ENCODE measurements at places on chromosomes 1 and 21. TPM values are rescaled to one million over a fixed set of nuclear protein-coding genes. Genes with fewer than 3 reads are reported as not detected.
A peak's percentile ranks its signal among the peaks of the same experiment; 100 is the strongest.

GRCh38 chr1:30920827-30921226 lies 12.3 kb upstream of the SDC3 start:
- no peaks in the 10 kb centered on the region for H3K36me3 ChIP-seq
- no peak for DNase-seq
- no peak overlapping the region for H3K4me3 ChIP-seq
- H3K4me1 ChIP-seq, result peaks cover 19% of the 10 kb centered on the region
- no peak overlapping the region for H3K27ac ChIP-seq
- no peaks in the 10 kb centered on the region for H3K27me3 ChIP-seq

- H3K27me3 ChIP-seq, result no peaks in the 10 kb centered on the region
- H3K36me3 ChIP-seq, result peaks cover 9% of the 10 kb centered on the region
- no peak overlapping the region for H3K27ac ChIP-seq
- no peak for DNase-seq
- peaks cover 19% of the 10 kb centered on the region for H3K4me1 ChIP-seq
Observed at GRCh38 chr1:24779689-24780464, 34.6 kb downstream of the CLIC4 start.

GRCh38 chr1:211646566-211646965 lies 28.9 kb downstream of the NEK2 start:
- H3K27me3 ChIP-seq, result peaks cover 4% of the 10 kb centered on the region
- H3K4me3 ChIP-seq, result no peak overlapping the region
- DNase-seq, result no peak
- no peaks in the 10 kb centered on the region for H3K36me3 ChIP-seq
- peaks cover 14% of the 10 kb centered on the region for H3K4me1 ChIP-seq
- H3K27ac ChIP-seq, result no peak overlapping the region

DNA sequence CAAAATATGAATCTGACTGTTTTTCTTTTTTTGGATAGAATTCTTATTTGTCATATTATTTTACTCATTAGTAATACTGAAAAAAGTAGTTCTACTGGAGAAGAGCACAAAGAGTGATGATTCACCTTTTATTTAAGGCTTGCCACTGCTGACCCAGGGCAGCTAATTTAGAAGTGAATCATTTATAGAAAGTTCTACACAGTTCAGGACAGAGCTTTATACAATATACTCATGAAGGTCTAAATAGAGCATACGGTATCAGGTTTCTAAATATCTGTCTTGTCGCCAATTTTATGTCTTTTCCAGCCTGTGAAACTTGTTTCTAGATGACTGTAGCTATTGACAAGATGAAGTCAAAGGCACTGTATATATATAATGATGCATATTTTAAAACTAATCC lies 25.0 kb downstream of the GIPC2 start:
- no peak overlapping the region for H3K27ac ChIP-seq
- H3K27me3 ChIP-seq, result peaks cover 40% of the 10 kb centered on the region
- peaks cover 8% of the 10 kb centered on the region for H3K4me1 ChIP-seq
- no peaks in the 10 kb centered on the region for H3K36me3 ChIP-seq

DNA sequence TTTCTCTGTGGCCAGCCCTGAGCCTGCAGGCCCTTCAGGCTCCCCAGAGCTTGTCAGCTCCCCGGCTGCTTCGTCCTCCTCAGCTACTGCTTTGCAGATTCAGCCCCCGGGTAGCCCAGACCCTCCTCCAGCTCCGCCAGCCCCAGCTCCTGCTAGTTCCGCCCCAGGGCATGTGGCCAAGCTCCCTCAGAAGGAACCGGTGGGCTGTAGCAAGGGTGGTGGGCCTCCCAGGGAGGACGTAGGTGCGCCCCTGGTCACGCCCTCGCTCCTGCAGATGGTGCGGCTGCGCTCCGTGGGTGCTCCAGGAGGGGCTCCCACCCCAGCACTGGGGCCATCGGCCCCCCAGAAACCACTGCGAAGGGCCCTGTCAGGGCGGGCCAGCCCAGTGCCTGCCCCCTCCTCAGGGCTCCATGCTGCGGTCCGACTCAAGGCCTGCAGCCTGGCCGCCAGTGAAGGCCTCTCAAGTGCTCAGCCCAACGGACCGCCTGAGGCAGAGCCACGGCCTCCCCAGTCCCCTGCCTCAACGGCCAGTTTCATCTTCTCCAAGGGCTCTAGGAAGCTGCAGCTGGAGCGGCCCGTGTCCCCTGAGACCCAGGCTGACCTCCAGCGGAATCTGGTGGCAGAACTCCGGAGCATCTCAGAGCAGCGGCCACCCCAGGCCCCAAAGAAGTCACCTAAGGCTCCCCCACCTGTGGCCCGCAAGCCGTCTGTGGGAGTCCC lies 45.4 kb downstream of the YARS1 start:
- H3K27me3 ChIP-seq, result no peaks in the 10 kb centered on the region
- no peak overlapping the region for H3K4me3 ChIP-seq
- H3K36me3 ChIP-seq, result peaks cover 18% of the 10 kb centered on the region
- H3K4me1 ChIP-seq, result peaks cover 47% of the 10 kb centered on the region
- H3K27ac ChIP-seq, result no peak overlapping the region

DNA sequence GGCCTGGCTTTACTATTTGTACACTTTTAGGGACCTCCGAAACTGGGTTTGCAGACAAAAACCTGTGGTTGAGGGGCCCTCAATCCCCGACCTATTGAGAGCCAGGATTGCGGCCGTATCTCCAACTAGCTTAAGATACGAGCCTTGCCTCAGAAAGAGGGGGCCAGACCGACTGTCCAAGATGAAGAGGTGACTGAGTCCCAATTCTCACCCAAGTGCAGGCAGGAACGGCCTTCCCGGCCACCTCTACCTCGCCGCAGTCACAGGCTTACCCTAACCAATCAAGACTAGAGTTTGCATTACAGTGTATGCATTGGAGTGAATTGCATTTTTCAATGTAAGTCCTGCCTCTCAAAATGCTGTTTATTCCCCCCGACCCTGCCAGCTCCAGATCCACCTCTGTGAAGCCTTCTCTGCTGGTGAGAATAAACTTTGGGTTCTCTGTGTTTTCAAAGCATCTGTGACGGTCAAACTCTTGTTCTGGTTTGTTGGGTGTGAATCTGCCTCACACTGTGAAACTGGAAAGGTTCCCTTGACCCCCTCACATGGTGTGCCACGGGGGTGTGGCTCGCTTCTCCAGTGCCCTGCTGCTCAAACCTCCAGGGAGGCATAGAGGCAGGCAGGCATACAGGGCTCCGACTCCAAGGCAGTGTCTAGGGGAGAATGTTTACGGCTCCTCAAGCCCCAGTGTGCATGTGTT lies 62.2 kb upstream of the WLS start:
- peak overlapping the region; percentile 23 for H3K4me3 ChIP-seq
- H3K27ac ChIP-seq, result peak overlapping the region; percentile 98
- peaks cover 46% of the 10 kb centered on the region for H3K4me1 ChIP-seq
- DNase-seq, result no peak

DNA sequence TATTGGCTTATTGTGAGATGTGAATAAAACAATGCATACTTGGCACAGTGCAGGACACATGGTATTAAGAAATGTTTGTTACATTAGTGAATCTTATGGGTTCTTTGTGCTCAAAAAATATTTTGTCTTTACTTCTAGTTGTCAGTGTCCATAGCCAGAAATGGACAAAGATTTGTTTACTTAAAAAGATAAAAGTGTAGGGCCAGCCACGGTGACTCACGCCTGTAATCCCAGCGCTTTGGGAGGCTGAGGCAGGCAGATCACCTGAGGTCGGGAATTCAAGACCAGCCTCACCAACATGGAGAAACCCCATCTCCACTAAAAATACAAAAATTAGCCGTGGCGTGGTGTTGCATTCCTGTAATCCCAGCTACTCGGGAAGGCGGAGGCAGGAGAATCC lies 654.6 kb upstream of the NEGR1 start:
- peaks cover 7% of the 10 kb centered on the region for H3K4me1 ChIP-seq
- H3K36me3 ChIP-seq, result peaks cover 5% of the 10 kb centered on the region
- DNase-seq, result no peak
- no peak overlapping the region for H3K27ac ChIP-seq
- H3K4me3 ChIP-seq, result no peak overlapping the region

PRKCZ gene
- 53.0 TPM for total RNA-seq

- peaks cover 27% of the 10 kb centered on the region for H3K4me1 ChIP-seq
- H3K36me3 ChIP-seq, result no peaks in the 10 kb centered on the region
- H3K27me3 ChIP-seq, result peaks cover 48% of the 10 kb centered on the region
- H3K27ac ChIP-seq, result no peak overlapping the region
- no peak for DNase-seq
Observed at GRCh38 chr1:87149241-87150041, 179.2 kb upstream of the LMO4 start.

PRAMEF17 gene
- total RNA-seq, result not detected

DNA sequence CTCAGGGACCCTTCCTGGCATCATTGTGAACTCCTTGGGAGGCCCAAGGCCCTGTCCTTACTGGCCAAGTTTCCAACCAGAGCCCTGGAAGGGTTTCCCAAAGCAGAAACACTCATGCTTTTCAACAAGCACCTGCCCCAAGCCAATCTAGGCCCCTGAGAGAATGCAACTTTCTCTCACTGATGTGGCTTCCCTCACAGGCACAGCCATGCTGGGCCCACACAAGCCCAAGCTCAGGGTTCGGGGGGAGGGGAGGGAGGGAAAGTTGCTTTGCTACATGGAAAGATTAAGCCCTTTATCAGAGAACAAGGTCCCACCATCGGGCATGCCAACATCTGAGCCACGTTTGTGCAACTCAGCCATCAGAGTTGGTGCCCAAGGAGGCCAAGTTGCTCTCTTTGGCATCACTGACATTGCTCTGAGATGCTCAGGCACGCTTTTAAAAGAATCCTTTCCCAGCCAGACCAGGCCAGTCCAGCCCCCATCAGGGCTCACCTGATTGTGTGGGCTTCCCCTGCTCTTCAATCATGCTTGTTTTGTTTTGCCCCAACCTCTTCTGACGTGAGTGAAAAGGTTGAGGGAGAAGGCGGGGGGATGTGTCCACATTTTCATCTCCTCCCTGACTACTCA lies 43.5 kb downstream of the RIMS3 start:
- no peaks in the 10 kb centered on the region for H3K27me3 ChIP-seq
- no peak for DNase-seq
- no peak overlapping the region for H3K4me3 ChIP-seq
- no peak overlapping the region for H3K27ac ChIP-seq

DNA sequence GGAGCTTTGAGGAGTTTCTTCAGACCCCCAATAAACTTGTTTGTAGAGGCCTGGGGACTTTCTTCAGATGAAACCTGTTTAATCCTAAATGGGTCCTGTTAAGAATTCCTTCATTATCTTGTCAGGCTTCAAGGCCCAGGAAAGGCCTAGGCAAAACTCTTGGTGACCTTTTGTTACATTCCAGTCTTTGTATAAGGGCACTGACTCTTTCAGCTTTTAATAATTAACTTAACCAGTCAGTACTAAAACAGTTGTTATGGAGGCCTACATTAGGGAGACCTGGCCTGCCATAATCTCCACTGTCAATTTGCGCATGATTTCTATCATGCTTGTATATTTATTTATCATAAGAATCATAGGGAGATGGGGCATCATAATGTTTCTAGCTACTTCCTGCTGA lies 110.2 kb downstream of the FCRL5 start:
- no peaks in the 10 kb centered on the region for H3K36me3 ChIP-seq
- H3K27me3 ChIP-seq, result no peaks in the 10 kb centered on the region
- peak overlapping the region; percentile 16 for H3K27ac ChIP-seq
- H3K4me1 ChIP-seq, result peaks cover 11% of the 10 kb centered on the region
- DNase-seq, result no peak

GRCh38 chr1:78491451-78492071 lies 787 bp downstream of the PTGFR start:
- H3K27ac ChIP-seq, result no peak overlapping the region
- H3K36me3 ChIP-seq, result no peaks in the 10 kb centered on the region

GRCh38 chr1:223349241-223349640 lies 14.7 kb downstream of the SUSD4 start:
- no peak overlapping the region for H3K27ac ChIP-seq
- no peaks in the 10 kb centered on the region for H3K36me3 ChIP-seq
- no peak overlapping the region for H3K4me3 ChIP-seq

DNA sequence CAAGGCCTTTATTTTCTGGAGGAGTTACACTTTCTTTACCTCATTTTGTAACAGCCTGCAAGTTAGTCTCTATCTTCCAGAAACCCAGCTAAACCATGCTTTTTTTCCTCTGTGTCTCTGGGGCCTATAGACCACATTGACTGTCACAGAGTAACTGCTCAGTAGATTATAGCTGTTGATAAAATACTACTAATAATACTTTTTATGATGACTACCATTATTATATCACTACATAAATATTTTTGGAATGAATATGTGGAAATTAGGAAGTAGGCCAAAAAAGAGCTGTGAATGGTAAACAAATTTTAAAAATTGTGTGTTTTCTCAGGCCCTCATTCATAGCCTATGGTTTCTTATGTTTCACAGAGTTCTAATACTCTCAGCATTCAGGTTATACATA lies 233.1 kb upstream of the USP24 start:
- H3K27ac ChIP-seq, result no peak overlapping the region
- no peaks in the 10 kb centered on the region for H3K27me3 ChIP-seq
- DNase-seq, result no peak
- H3K4me1 ChIP-seq, result peaks cover 2% of the 10 kb centered on the region

- no peak overlapping the region for H3K27ac ChIP-seq
- DNase-seq, result no peak
- peaks cover 16% of the 10 kb centered on the region for H3K36me3 ChIP-seq
- no peak overlapping the region for H3K4me3 ChIP-seq
- H3K27me3 ChIP-seq, result no peaks in the 10 kb centered on the region
Observed at GRCh38 chr1:17657436-17657835, 97.7 kb upstream of the ACTL8 start.

- H3K4me1 ChIP-seq, result peaks cover 21% of the 10 kb centered on the region
- H3K36me3 ChIP-seq, result no peaks in the 10 kb centered on the region
- DNase-seq, result no peak
- H3K27ac ChIP-seq, result no peak overlapping the region
- H3K27me3 ChIP-seq, result no peaks in the 10 kb centered on the region
Observed at GRCh38 chr1:56370513-56370912, 208.8 kb downstream of the PLPP3 start.

DNA sequence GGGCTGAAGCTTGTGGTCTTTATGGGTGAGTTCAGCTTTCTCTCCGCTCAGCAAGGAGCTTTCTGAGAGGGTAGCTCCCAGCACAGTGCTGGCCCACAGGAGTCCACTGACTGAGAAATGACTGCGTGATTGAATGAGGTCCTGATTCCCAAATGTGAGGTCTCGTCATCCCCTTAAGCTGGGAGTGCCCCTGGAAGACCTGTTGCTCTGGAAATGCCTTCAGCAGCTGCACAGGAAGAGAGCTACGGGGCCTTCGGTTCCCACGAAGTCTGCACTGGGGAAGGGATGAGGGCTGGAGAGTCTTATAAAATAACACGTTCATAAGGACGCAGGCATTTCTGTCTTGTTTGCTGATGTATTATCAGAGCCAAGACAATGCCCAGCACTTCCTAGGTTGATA lies 14.0 kb downstream of the TNNT2 start:
- H3K27me3 ChIP-seq, result no peaks in the 10 kb centered on the region
- no peak overlapping the region for H3K4me3 ChIP-seq
- no peak overlapping the region for H3K27ac ChIP-seq
- DNase-seq, result no peak

DNA sequence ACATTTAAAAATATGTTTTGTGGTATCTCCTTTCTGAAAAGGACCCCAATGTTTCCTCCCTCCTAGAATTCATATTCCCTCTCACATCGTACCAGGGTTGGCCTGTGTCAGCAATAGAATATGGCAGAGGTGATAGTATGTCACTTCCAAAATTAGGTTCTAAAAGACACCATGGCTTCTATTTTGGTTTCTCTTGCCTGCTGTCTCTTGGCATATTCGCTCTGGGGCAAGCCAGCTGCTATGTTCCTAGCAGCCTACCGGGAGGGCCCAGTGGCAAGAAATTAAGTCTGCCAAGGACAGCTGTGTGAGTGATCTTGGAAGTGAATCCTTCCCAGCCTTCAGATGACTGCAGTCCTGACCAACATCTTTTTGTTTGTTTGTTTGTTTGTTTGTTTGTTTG lies 92.9 kb upstream of the PPM1J start:
- H3K27ac ChIP-seq, result peak overlapping the region; percentile 96
- no peak overlapping the region for H3K4me3 ChIP-seq
- H3K4me1 ChIP-seq, result peaks cover 64% of the 10 kb centered on the region
- no peak for DNase-seq

GRCh38 chr1:177928952-177929351 lies 40.9 kb downstream of the SEC16B start:
- H3K4me3 ChIP-seq, result no peak overlapping the region
- DNase-seq, result no peak
- no peaks in the 10 kb centered on the region for H3K27me3 ChIP-seq
- peaks cover 2% of the 10 kb centered on the region for H3K36me3 ChIP-seq

All from mesothelial cell of epicardium (in vitro differentiated cells).